Foreskin melanocyte (primary cell): ENCODE measurements at places on chromosomes 12 and 14.

GRCh38 chr12:79769860-79770485 lies 79.2 kb upstream of the PAWR start:
- DNase-seq = no peak

GRCh38 chr12:63420206-63420644 lies 248.1 kb downstream of the DPY19L2 start:
- peak; percentile 58 for DNase-seq

DNA sequence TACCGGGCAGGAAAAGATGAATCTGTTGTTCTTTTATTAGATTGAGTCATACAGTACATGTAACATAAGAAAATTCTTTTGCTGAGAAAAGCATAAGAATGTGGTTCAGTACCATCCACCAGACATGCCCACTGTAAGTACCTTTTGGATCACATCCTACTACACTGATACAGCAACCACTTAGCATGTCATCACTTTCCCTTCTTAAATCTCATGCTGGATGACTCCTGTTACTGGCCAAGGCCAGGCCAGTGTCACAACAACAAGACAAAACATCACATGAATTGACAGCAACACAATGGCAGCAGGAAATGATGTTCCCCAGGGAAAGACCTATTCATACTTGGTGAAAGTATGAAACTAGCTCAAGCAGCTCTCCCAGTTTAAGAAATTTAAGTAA lies 46.4 kb downstream of the STXBP6 start:
- peak; percentile 17 for DNase-seq

DNA sequence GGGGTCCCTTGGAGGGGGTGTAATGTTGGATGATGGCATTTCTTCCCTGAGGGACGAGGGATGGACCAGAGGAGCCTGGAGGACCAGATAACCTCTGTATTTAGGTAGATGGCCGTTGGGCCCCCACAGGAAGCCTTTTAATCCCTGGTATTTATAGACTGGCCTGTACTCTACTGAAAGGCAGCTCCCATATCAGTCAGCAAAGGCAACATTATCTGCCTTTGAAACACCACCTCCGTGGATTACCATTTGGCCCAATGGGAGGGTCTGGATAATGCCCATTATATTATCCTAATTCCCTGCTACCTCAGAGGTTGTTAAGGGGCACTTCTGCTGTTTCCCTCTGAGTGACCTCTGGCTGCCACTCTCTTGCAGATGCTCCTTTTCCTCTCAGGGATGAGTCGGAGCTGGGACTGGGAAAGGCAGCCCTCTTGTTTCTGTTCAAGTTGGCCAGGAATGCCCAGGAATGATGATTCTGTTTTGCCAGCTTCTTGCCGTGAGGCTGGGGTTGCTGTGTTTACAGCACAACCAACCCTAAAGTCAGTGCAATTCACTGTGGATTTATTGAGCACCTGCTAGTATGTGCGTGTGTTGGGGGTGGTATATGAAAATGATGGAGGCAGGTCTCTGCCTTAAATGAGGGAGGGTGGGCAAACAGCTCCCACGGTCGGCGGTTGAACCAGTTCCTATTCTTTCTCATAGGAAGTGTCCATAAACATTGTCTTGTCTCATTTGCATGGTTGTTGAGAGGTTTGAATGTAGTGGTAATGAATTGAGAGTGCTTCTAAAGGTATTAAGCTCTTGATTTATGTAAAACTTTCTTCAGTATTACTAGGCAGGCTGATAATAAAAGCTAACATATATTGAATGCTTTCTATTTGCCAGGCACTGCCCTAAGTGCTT lies 18.1 kb downstream of the SUSD6 start:
- DNase-seq = no peak

DNA sequence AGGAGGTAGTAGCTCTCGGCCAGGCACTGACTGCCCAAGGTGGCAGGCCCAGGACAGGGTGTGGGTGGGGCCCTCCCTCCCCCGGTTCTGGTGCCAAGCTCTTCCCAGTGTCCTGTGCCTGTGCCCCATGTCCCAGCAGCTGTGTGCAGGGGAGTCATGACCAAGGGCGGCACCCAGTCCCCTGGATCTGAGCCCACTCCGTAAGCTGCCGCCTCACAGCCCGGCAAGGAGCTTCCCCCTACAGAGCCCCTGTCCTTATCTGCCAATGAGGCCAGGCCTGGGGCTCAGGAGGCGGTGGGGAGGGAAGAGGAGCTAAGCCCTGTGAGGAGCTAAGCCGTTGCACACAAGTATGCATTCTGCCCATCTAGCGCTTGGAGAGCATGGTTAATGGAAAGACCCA lies 5.6 kb upstream of the C14orf180 start:
- no peak for DNase-seq

DNA sequence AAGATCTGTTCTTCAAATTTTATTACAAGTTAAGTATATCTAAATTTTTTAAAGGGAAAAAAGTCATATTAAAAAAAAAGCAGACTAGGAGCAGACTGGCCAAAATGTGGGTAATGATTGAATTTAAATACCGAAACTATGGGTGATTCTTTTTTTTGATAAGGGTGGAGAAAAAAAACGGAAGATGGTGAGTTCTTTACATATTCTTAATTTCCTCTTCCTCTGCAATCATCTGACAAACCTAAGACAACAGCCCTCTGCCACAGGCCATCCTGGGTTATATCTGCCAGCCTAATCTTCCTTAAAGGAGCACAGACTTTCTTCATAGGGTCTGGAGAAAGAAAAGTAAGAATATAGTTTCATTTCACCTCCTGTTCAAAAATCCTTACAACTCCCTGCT lies 108.0 kb downstream of the PPP2R5E start:
- DNase-seq = no peak

DNA sequence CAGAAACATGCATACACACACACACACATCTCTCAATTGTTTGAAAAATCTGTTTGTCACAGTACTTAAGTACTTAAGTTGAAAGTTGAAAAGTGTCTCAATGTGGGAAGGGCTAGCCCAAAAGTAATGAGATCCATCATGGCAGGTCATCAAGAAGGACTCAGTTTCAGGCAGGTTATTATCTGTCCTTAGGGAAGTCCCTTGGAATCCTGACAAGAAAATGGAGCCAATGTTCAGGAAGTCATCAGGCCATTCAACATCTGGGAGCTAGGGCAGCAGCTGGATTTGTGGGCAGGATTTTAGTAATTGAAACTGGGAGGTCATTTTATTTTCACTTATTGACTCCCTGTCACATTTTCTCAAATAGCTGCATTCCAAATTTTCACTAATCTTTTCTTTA lies 56.0 kb downstream of the MSRB3 start:
- DNase-seq = no peak

GRCh38 chr12:95385246-95386035 lies 88.5 kb upstream of the METAP2 start:
- DNase-seq = no peak

DNA sequence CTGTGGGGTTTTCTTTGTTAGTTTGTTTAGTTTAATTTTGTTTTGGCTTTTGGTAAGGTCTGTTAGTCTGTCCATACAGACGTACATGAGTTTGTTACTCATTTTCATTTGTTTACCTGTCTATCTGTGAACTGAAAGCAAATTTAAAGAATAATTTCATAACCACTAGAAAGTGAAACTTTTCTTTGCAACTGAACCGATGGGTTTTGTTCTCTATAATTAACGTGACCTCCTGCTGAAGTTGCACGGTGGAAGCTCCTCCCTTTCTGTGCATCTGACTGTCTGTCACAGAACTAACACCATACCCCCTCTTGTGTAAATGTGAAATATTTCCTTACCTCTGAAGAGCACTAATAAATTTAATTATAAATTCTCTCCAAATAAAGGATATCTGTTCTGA lies 595.5 kb downstream of the GALC start:
- no peak for DNase-seq
